WTC11 (cell line): ENCODE measurements at places on chromosomes 4 and X.
A peak's percentile ranks its signal among the peaks of the same experiment; 100 is the strongest.

DNA sequence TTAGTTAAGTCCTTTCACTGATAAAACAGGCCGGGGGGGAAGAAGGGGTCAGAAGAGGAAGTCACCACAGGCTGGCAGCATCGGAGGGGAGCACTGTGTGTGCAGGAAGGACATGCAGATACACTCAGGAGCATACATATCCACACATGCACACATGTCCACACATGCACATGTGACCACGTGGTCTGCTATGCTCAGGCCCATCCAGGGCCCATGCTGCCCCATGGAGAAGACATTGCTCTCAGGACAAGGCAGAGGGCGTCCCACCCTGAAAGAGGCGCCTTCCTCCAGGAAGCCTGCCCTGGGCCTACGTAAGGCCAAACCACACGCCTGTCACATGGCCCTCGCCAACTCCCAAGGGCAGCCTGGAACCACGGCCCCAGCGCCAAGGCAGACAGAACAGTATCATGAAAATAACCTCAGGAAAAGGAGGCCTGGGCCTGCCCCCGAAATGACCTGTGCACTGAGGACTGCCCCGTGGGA, 15.8 kb downstream of the WDR1 start:
- no peaks in the 10 kb centered on the region for H3K27me3 ChIP-seq
- H3K4me1 ChIP-seq = peaks cover 49% of the 10 kb centered on the region
- no peak for DNase-seq

DNA sequence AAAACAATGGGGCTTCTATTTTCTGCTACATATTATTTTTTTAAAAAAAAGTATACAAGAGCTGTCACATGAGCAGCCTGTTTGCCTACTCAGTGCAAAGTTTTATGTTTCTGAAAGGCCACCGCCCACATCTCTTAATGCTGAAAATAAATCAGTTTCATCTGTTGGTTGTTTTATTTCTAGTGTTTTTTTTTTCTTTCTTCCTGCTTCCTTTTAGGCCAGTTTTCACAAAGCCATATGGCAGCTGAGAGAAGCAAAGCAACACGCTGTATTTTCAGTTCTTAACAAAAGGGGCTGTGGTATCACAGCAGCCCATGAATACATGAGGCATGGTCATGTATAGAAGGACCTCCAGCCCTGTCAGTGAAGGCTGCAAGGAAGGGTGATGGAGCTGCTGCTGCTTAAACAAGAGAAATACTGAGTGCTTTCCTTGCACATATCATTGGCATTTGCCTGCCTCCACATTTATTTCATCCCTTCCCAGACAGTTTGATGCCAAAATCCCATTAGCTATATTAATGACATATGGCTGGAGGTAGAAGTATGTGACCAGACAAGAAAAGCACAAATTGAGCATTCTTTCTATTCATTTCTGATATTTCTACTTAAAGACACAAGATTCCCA, 172.5 kb downstream of the PCDH18 start:
- no peaks in the 10 kb centered on the region for H3K4me1 ChIP-seq
- no peaks in the 10 kb centered on the region for H3K27me3 ChIP-seq
- H3K4me3 ChIP-seq = no peak overlapping the region
- no peaks in the 10 kb centered on the region for H3K36me3 ChIP-seq
- DNase-seq = no peak
- H3K27ac ChIP-seq = no peak overlapping the region

GRCh38 chrX:24491741-24492140, 26.7 kb downstream of the PDK3 start:
- H3K4me3 ChIP-seq = no peak overlapping the region
- no peaks in the 10 kb centered on the region for H3K27me3 ChIP-seq
- peaks cover 6% of the 10 kb centered on the region; the same call in 1 of the 2 replicates for H3K36me3 ChIP-seq
- H3K27ac ChIP-seq = 0 out of 2 replicates have a peak overlapping the region, but pooled peaks have one; percentile 92
- H3K4me1 ChIP-seq = peaks cover 61% of the 10 kb centered on the region

- peaks cover 2% of the 10 kb centered on the region; the same call in 1 of the 2 replicates for H3K27me3 ChIP-seq
- no peaks in the 10 kb centered on the region for H3K4me1 ChIP-seq
- H3K27ac ChIP-seq = no peak overlapping the region
- no peak overlapping the region for H3K4me3 ChIP-seq
- no peak for DNase-seq
- H3K36me3 ChIP-seq = peaks cover 15% of the 10 kb centered on the region
Observed at GRCh38 chr4:89067417-89067816, 10.4 kb upstream of the FAM13A start.

DNA sequence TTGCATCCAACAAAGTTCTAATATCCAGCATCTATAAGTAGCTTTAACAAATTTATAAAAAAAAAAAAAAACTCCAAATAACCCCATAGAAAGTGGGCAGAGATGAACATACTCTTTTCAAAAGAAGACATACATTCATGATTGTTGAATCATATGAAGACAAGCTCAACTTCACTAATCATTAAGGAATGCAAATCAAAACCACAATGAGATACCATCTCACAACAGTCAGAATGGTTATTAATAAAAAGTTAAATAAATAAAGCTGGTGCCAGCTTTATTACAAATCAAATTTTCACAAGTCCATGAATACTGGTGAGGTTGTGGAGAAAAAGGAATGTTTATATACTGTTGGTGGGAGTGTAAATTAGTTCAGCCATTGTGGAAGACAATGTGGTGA, 592.0 kb downstream of the IQCM start:
- no peaks in the 10 kb centered on the region for H3K4me1 ChIP-seq
- no peak for DNase-seq
- no peak overlapping the region for H3K4me3 ChIP-seq
- H3K36me3 ChIP-seq = peaks cover 21% of the 10 kb centered on the region

- no peaks in the 10 kb centered on the region for H3K4me1 ChIP-seq
- H3K27me3 ChIP-seq = no peaks in the 10 kb centered on the region
- no peaks in the 10 kb centered on the region for H3K36me3 ChIP-seq
- H3K4me3 ChIP-seq = no peak overlapping the region
- DNase-seq = no peak
Observed at GRCh38 chr4:112189754-112190153, 41.8 kb upstream of the AP1AR start.

GRCh38 chrX:106457802-106458201, 154.0 kb upstream of the RADX start:
- no peaks in the 10 kb centered on the region for H3K27me3 ChIP-seq
- no peaks in the 10 kb centered on the region for H3K4me1 ChIP-seq
- H3K36me3 ChIP-seq = no peaks in the 10 kb centered on the region
- H3K27ac ChIP-seq = no peak overlapping the region
- no peak for DNase-seq

- no peak overlapping the region for H3K4me3 ChIP-seq
- H3K36me3 ChIP-seq = peaks cover 10% of the 10 kb centered on the region
- no peaks in the 10 kb centered on the region; the same call in 1 of the 2 replicates for H3K27me3 ChIP-seq
- no peak for DNase-seq
- H3K4me1 ChIP-seq = no peaks in the 10 kb centered on the region
Observed at GRCh38 chr4:138749303-138749702, 266.3 kb upstream of the NOCT start.

DNA sequence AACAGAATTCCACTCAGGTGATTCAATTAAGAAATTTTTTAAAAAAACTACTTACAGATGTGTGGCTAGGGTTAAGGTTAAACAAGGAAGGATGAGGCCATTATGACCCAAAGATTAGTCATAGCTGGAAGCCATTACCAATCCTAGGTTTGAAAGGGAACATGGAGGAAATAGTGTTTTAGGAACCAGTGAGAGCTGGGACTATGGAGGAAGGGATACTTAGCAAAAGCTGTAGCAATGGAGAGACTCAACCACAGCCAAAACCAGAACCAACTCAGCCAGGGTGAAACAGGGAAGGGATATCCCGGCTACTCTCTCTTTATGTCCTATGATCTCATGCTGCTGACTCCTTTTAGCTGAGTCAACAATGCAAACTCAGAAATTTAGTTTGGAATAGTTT, 148.6 kb upstream of the CNKSR2 start:
- H3K27me3 ChIP-seq = peaks cover 4% of the 10 kb centered on the region; the same call in 1 of the 2 replicates
- H3K4me1 ChIP-seq = no peaks in the 10 kb centered on the region
- DNase-seq = no peak
- no peak overlapping the region for H3K27ac ChIP-seq
- H3K4me3 ChIP-seq = no peak overlapping the region
- no peaks in the 10 kb centered on the region for H3K36me3 ChIP-seq

GRCh38 chr4:68256284-68256683, 10.8 kb upstream of the TMPRSS11B start:
- H3K4me3 ChIP-seq = no peak overlapping the region
- H3K27me3 ChIP-seq = no peaks in the 10 kb centered on the region; the same call in 1 of the 2 replicates
- H3K27ac ChIP-seq = no peak overlapping the region
- peaks cover 8% of the 10 kb centered on the region for H3K4me1 ChIP-seq
- H3K36me3 ChIP-seq = no peaks in the 10 kb centered on the region
- no peak for DNase-seq
